SK-N-SH (cell line): ENCODE measurements at places on chromosomes 12 and 14.

DNA sequence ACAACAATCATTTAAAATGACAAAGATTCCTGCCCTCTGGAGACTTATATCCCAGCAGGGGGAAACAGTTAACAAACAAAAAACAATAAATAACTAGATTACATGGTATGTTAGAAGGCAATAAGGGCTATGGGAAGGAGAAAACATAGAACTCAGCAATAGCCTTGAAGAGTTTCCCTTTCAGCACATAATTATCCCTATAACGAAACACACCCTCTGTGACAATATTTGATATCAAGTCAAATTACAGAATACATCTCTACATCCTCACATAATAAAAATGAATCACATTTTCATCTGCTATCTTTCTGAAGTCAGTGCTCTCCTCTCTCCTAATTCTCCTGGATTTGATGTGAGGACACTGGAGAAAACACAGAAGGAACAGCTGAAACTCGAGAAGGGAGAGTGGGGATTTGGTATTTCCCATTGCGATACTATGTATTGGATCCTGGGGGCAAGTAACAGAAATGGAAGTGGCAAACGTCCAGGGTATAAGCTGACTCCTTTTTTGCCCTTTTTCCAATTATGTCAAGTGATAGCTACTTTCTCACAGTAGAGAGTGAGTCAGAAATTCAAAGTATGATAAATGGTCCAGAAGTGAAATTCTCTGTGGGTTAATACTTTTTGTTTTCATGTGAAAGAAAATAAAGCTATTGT, 9.7 kb upstream of the PTGER2 start:
- no peak for DNase-seq

GRCh38 chr14:54258382-54258781, 138.4 kb upstream of the CDKN3 start:
- DNase-seq: no peak

GRCh38 chr12:106227641-106228319, 20.0 kb downstream of the CKAP4 start:
- no peak for DNase-seq

- peak; percentile 38 for DNase-seq
These were observed 626 bp downstream of the TXNDC16 start for GRCh38 chr14:52551696-52552062.

DNA sequence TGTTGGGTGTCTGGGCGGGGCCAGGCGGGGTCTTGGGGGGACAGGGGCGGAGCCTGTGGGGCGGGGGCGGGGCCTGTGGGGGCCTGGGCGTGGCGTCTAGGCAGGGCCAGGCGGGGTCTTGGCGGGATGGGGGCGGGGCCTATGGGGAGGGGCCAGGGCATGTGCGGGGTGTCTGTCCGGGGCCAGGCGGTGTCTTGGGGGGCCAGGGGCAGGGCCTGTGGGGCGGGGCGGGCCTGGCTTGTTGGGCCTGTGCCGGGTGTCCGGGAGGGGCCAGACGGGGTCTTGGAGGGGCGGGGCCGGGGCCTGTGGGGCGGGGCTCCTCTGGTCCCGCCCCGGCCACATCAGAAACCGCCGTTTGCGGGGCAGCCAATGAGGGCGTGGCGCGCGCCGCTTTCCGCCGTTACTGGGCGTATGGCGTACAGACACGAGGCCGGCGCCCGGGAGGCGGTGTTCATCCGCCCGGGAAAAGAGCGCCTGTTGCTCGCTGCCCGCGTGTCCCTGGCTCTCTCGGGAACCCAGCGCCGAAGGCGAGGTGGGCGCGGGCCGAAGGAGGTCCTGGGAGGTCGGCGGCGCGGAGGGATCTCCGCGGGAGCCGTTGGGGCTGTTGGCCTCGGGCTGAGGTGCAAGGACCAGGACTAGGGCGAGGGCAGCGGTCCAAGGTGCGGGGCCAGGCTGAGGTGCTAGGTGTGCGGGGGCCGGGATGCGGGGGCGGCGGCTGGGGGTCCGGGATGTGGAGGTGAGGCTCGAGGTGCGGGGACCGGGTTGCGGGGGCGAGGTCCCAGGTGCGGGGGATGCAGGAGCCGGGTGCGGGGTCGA, at the start of gene PIWIL1:
TSS of gene PIWIL1 (plus strand) at position 400 of the 816 bp plus-strand sequence. CDS start 4,705 bp downstream, outside the sequence.
- peak; percentile 94 for DNase-seq

DNA sequence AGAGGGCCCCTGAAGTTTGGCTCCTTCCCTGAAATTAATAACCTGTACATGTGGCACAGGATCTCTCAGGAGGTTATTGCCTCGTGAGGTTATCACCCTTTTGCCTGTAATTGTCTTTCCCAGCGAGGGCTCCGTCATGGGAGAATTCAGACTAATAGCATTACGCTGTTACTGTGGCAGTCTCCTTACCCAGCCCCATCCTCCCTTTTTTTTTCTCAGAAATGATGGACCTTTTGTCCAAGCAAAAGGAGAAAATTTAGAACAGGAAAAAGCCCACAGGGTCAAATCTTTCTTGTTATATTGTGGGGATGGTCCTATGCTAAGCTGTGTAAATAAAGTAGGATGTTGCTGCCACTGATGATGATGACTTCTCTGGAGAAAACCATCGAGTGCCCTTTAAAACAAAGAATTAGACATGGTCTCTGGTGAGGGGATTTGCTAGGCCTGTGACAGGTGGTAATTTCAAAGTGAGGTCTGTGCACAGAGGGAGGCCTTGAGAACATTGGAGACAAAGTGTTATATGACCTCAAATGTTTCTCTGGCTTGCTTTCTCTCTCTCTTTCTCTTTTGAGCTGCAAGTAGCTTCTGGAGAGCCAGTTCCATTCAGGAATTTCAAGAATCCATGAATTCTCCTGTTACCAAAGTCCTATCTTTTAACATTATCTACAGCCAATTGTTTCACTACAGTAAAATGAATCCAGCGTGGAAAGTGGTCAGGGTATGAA, 357.2 kb downstream of the BMP4 start:
- DNase-seq: no peak
